ENCODE measurements at places on chromosomes 13 and 19. TPM values are rescaled to one million over a fixed set of nuclear protein-coding genes. Genes with fewer than 3 reads are reported as not detected.
A peak's percentile ranks its signal among the peaks of the same experiment; 100 is the strongest.

- H3K36me3 ChIP-seq, result peaks cover 20% of the 10 kb centered on the region
- H3K4me3 ChIP-seq, result no peak overlapping the region
- peaks cover 25% of the 10 kb centered on the region for H3K4me1 ChIP-seq
- H3K27ac ChIP-seq, result no peak overlapping the region
- no peak for DNase-seq
Observed at GRCh38 chr19:42089191-42089750, 13.3 kb downstream of the ZNF574 start.

SMIM44 gene
- not detected for total RNA-seq

CHAF1A gene
- total RNA-seq, result 27.8 TPM

DNA sequence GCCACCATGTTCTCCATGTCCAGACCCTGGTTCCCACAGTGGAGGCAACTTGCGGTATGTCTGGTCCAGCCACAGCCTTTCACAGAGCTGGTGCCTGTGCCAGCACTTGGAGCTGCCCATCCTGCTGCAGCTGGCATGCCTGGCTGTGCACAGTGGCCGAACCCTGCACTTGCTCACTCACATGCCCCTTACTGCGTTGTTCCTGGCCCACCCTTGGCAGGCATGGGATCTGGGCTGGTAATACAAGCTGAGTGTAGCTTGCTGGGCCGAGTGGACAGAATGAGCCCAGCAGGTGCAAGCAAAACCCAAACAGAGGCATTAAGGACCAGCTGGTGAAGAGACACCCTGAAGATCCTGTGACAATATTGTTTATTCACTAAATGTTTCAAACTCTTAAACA, 583.9 kb upstream of the SLITRK6 start:
- H3K27me3 ChIP-seq, result no peaks in the 10 kb centered on the region
- no peak overlapping the region for H3K27ac ChIP-seq
- no peaks in the 10 kb centered on the region for H3K4me1 ChIP-seq
- DNase-seq, result peak; percentile 6
- H3K36me3 ChIP-seq, result no peaks in the 10 kb centered on the region

KLF1 gene
- total RNA-seq, result not detected

DNA sequence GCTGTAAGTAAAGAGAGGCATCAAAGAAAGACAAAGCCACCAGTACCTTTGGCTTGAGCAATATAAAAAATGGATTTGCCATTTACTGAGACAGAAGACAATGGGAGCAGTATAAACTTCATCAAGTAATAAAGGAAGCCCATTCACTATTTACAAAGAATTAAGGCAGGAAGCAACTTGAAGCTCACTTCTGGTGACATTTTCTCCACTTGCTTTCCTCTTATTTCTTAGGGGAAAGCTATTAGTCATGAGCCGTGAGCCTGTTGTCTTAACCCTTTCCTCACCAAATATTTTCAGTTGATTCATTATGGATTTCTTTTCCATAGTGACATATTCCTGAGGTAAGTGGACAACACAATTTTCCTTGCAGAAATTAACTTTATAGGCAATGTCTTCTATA, 156.8 kb downstream of the DNAJC3 start:
- H3K4me1 ChIP-seq, result no peaks in the 10 kb centered on the region
- H3K27me3 ChIP-seq, result peaks cover 3% of the 10 kb centered on the region
- no peak for DNase-seq
- no peak overlapping the region for H3K4me3 ChIP-seq
- no peaks in the 10 kb centered on the region for H3K36me3 ChIP-seq

- H3K27me3 ChIP-seq, result no peaks in the 10 kb centered on the region
- no peaks in the 10 kb centered on the region for H3K4me1 ChIP-seq
- no peak overlapping the region for H3K4me3 ChIP-seq
- H3K27ac ChIP-seq, result no peak overlapping the region
- no peaks in the 10 kb centered on the region for H3K36me3 ChIP-seq
Observed at GRCh38 chr13:35765366-35765765, 288.9 kb upstream of the MAB21L1 start.

IL12RB1 gene
- 20.5 TPM for total RNA-seq

- DNase-seq, result no peak
- H3K36me3 ChIP-seq, result no peaks in the 10 kb centered on the region
- no peak overlapping the region for H3K27ac ChIP-seq
Observed at GRCh38 chr19:41447732-41448332, 4.9 kb downstream of the ERICH4 start.

GRCh38 chr19:18173572-18174288, at the start of gene IFI30:
Gene IFI30 (plus strand): TSS chr19:18173813. CDS start chr19:18173842, 29 bp downstream.
- peaks cover 2% of the 10 kb centered on the region for H3K36me3 ChIP-seq
- H3K4me3 ChIP-seq, result peak within 1 kb of the TSS; percentile 85
- DNase-seq, result peak; percentile 46
- H3K27ac ChIP-seq, result peak within 1 kb of the TSS; percentile 35
- peaks cover 29% of the 10 kb centered on the region for H3K4me1 ChIP-seq

SCN1B gene
- total RNA-seq, result 1.4 TPM

DKKL1 gene
- not detected for total RNA-seq

- H3K27ac ChIP-seq, result no peak overlapping the region
- H3K4me1 ChIP-seq, result peaks cover 5% of the 10 kb centered on the region
- H3K4me3 ChIP-seq, result no peak overlapping the region
- no peaks in the 10 kb centered on the region for H3K27me3 ChIP-seq
- DNase-seq, result no peak
Observed at GRCh38 chr13:49776871-49777270, 15.6 kb downstream of the KPNA3 start.

CGB3 gene
- not detected for total RNA-seq

GRCh38 chr19:11963566-11964355, 1.1 kb upstream of the ZNF763 start:
- no peaks in the 10 kb centered on the region for H3K36me3 ChIP-seq
- H3K27me3 ChIP-seq, result no peaks in the 10 kb centered on the region
- peaks cover 28% of the 10 kb centered on the region for H3K4me1 ChIP-seq
- H3K27ac ChIP-seq, result no peak overlapping the region
- peak overlapping the region; percentile 67 for H3K4me3 ChIP-seq

PEX11G gene
- not detected for total RNA-seq

GRCh38 chr19:54431255-54431838, 16.1 kb downstream of the TTYH1 start:
- peaks cover 21% of the 10 kb centered on the region for H3K27me3 ChIP-seq
- no peak overlapping the region for H3K27ac ChIP-seq
- H3K4me3 ChIP-seq, result no peak overlapping the region
- peaks cover 24% of the 10 kb centered on the region for H3K4me1 ChIP-seq
- no peak for DNase-seq
